Ascending aorta (tissue), 2 donors: ENCODE measurements at places on chromosomes 3 and 15.

GRCh38 chr3:150830094-150830681 lies 67.2 kb upstream of the SIAH2 start:
- no peaks in the 10 kb centered on the region for H3K27me3 ChIP-seq
- H3K27ac ChIP-seq: no peak overlapping the region
- no peak for DNase-seq
- H3K4me3 ChIP-seq: no peak overlapping the region
- no peaks in the 10 kb centered on the region for H3K36me3 ChIP-seq

DNA sequence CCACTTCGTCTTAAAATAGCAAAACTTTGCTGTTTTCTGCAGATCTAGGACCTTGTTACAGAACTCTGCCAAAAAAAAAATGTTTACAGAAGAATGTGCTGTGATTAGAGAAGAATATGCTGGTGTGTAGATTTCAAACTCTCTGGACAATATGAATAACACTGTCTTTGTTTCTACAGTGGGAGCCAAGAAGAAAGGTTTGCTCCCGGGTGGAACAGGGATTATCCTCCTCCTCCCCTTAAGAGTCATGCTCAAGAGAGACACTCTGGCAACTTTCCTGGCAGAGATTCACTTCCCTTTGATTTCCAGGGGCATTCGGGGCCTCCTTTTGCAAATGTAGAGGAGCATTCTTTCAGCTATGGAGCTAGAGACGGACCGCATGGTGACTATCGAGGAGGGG lies 27.3 kb downstream of the RBM6 start:
- peaks cover 19% of the 10 kb centered on the region for H3K4me1 ChIP-seq
- H3K27ac ChIP-seq: peak overlapping the region; percentile 46
- H3K27me3 ChIP-seq: no peaks in the 10 kb centered on the region
- no peak for DNase-seq
- H3K36me3 ChIP-seq: peaks cover 24% of the 10 kb centered on the region
- no peak overlapping the region for H3K4me3 ChIP-seq

GRCh38 chr3:150599611-150600297 lies 3.4 kb upstream of the SELENOT start:
- no peaks in the 10 kb centered on the region for H3K27me3 ChIP-seq
- no peaks in the 10 kb centered on the region for H3K36me3 ChIP-seq
- H3K4me3 ChIP-seq: no peak overlapping the region
- H3K27ac ChIP-seq: no peak overlapping the region
- no peak for DNase-seq

- no peak overlapping the region for H3K4me3 ChIP-seq
- H3K27ac ChIP-seq: no peak overlapping the region
- H3K27me3 ChIP-seq: no peaks in the 10 kb centered on the region
- no peak for DNase-seq
Observed at GRCh38 chr3:35641920-35642527, 2.7 kb downstream of the ARPP21 start.

DNA sequence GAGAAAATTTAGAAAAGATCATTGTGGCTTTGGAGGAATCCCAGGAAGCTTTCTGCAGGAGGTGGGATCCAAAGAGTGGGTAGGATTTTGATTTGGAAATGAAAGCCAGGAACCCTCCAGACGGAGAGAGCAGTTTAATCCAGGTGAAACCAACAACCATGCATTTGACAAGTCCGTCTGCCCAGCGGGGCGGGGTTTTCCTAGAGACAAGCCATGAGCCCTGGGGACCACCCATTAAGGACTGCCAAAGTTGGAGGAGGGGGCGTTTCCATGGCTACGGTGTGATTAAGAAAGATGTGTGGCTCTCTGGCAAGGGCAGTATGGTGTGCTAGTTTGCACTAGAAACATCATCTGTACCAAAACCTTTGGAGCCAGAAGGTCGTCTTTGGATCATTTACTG lies 53.4 kb downstream of the SRGAP3 start:
- no peak overlapping the region for H3K4me3 ChIP-seq
- no peak overlapping the region for H3K27ac ChIP-seq
- no peak for DNase-seq
- H3K27me3 ChIP-seq: no peaks in the 10 kb centered on the region
- H3K4me1 ChIP-seq: no peaks in the 10 kb centered on the region

DNA sequence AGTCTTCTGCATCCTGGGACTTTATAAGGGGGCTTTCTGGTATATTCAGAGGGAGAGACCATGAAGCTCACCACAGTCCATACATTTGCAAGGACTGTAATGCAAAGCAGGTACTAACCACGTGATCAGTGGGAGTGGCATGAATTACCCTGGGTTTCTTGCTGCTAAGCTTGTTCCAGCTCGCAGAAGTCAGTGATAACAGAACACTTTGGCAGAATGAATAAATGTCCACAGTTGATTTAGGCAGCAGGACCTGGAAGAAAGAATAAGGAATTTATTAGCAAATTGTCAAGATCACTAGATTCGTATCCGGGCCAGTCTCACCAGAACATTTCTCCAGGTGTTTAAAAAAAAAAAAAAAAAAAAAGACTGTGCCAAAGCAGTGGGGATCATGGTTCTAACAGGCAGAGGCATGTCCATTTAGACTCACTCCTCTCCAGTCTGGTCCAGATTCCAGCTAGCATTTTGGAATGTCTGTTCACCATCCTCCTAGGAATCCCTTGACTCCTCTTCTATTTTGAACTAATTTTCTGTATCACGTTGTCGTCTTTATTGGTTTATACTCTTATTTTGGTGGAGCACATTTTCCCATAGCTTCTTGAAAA lies 24.5 kb downstream of the HHLA2 start:
- no peak overlapping the region for H3K4me3 ChIP-seq
- H3K27ac ChIP-seq: no peak overlapping the region

GRCh38 chr15:78800189-78800588 lies 11.1 kb downstream of the ADAMTS7 start:
- no peaks in the 10 kb centered on the region for H3K27me3 ChIP-seq
- peaks cover 9% of the 10 kb centered on the region for H3K36me3 ChIP-seq
- no peak overlapping the region for H3K4me3 ChIP-seq

- H3K36me3 ChIP-seq: no peaks in the 10 kb centered on the region
- no peak overlapping the region for H3K27ac ChIP-seq
- no peaks in the 10 kb centered on the region for H3K27me3 ChIP-seq
- no peak overlapping the region for H3K4me3 ChIP-seq
- no peak for DNase-seq
Observed at GRCh38 chr15:74511583-74511982, 29.4 kb upstream of the ARID3B start.

DNA sequence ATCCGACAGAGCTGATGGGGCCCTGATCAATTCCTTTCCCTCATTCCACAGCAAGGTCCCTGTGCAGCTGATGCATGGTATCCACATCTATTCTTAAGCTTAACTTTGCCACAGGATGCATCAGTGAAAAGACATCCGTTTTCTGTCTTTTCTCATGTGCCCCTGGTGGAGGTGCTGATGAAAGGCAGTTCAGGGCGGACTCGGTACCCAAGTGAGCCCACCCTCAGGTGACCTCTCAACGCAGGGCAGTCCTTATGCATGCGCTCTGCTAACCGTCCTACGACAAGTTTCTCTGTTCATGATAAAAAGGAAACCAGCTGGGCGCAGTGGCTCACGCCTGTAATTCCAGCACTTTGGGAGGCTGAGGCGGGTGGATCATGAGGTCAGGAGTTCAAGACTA lies 251.4 kb downstream of the ADAMTS17 start:
- no peaks in the 10 kb centered on the region for H3K36me3 ChIP-seq
- H3K27ac ChIP-seq: no peak overlapping the region
- DNase-seq: no peak
- H3K4me3 ChIP-seq: no peak overlapping the region

DNA sequence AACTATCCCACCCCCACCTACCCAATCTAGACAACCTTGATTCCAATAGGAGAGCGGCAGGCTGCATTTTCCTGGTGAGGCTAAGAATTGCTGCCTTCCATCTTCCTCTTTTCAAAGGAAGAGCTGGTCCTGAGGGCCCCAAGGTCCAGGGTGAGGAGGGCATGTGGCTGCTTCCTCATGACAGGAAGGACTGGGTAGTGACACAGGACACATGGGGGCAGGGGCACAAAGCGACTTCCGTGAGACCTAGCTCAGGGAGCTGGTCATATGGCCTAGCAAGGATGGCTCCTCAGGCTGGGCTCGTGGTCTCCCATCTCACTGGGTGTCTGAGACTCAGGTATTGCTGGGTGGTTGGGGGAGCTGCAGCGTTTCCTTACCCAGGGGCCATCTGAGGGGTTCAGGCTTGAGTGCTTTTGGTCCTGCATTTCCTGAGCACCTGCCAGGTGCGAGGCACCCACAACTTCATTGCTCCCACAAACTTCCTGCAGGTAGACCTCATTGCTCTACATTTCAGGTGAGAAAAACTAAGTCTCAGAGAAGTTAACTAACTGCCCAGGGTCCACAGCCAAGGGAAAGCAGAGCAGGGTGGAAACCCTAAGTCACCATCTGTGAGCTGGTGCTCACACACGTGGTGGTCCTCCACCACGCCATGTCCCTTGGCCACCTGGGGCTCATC lies 160.0 kb upstream of the TLE3 start:
- DNase-seq: no peak
- H3K4me1 ChIP-seq: peaks cover 7% of the 10 kb centered on the region
- H3K27me3 ChIP-seq: no peaks in the 10 kb centered on the region
- H3K36me3 ChIP-seq: no peaks in the 10 kb centered on the region
- no peak overlapping the region for H3K27ac ChIP-seq

GRCh38 chr15:81851325-81851724 lies 194.5 kb downstream of the MEX3B start:
- H3K27ac ChIP-seq: no peak overlapping the region
- no peak overlapping the region for H3K4me3 ChIP-seq
- no peaks in the 10 kb centered on the region for H3K4me1 ChIP-seq
- DNase-seq: no peak

DNA sequence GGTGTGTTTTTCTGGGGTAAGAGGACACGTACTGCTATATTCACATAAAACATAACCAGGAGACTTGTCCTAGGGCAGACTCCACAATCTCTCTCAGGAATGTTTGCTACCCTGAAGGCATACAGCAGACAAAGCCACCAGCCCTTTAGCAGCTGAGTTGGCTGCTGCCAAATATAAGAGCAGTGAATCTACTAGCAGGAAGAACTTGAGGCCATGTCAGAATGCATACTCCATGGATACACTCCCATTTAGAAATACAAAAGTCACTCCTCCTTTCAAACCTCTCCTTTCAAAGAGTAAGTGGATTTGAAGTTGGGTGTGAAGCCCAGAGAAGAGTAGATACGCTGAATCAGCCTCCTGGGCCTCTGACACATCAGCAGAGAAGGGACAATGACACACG lies 94.1 kb downstream of the CADPS start:
- no peak for DNase-seq
- no peaks in the 10 kb centered on the region for H3K36me3 ChIP-seq
- H3K4me3 ChIP-seq: no peak overlapping the region
- no peaks in the 10 kb centered on the region for H3K27me3 ChIP-seq
- no peak overlapping the region for H3K27ac ChIP-seq

GRCh38 chr15:23567921-23568320 lies 2.4 kb downstream of the MKRN3 start:
- no peaks in the 10 kb centered on the region for H3K27me3 ChIP-seq
- no peaks in the 10 kb centered on the region for H3K4me1 ChIP-seq
- no peak overlapping the region for H3K4me3 ChIP-seq
- no peak overlapping the region for H3K27ac ChIP-seq

DNA sequence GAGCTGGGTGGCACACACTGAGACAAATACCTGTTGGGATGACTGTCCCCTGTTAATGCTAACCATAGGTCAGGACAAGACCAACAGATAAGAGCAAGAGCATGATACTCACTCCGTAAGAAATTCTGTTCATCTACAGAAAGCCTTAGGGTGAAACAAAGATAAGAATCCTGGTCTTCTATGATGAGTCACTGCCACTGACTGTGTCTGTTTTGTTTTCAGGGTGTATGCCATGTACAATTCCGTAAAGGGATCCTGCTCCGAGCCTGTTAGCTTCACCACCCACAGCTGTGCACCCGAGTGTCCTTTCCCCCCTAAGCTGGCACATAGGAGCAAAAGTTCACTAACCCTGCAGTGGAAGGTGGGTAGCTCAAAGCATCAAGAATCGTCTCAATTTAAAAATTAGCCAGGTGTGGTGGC lies 141.1 kb downstream of the GHSR start:
- H3K4me3 ChIP-seq: no peak overlapping the region
- no peaks in the 10 kb centered on the region for H3K27me3 ChIP-seq
- DNase-seq: no peak
- peaks cover 22% of the 10 kb centered on the region for H3K36me3 ChIP-seq
- H3K4me1 ChIP-seq: no peaks in the 10 kb centered on the region
- no peak overlapping the region for H3K27ac ChIP-seq

DNA sequence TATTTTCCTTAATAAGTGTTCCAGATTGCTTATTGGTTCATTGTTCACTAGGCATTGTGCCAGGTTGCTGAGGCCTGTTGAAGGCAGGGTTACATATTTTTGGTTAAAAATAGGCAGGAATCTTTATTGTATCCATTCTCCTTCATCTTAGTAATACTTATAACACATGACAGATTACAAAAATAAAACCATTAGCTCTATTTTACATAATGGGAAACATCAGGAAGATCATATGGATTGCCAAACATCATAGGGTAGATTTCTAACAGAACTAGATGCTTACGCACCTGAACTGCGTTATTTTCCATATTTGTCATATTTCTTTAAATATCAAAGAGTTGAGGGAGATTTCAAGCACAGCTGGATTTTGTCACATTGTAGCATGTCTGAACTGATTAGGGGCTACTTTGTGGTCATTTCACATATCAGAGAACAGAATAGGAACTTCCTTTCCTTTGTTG lies 462.9 kb upstream of the SGO1 start:
- H3K27me3 ChIP-seq: no peaks in the 10 kb centered on the region
- H3K36me3 ChIP-seq: no peaks in the 10 kb centered on the region
- no peak for DNase-seq
- H3K4me1 ChIP-seq: no peaks in the 10 kb centered on the region
- no peak overlapping the region for H3K4me3 ChIP-seq

DNA sequence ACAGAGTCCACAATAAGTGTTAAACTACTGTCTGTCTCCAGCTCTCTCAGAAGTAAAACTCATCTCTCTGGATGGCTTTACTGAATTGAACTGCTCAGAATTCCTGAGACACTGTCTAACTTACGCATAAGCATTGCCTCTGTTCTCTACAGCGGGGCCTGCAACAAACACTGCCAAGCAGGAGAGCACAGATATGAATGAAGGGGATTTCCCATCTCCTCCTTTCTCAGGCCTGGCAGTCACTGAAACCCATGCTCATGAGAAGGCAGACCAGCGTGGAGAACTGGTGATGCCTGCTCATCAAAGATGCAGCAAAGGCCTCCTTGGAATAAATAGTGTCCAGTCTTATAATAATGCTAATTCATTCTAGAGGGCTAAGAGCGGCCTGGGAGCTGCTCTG lies 10.3 kb downstream of the RASGRP1 start:
- DNase-seq: no peak
- no peak overlapping the region for H3K27ac ChIP-seq
- no peaks in the 10 kb centered on the region for H3K36me3 ChIP-seq
- H3K4me1 ChIP-seq: no peaks in the 10 kb centered on the region

DNA sequence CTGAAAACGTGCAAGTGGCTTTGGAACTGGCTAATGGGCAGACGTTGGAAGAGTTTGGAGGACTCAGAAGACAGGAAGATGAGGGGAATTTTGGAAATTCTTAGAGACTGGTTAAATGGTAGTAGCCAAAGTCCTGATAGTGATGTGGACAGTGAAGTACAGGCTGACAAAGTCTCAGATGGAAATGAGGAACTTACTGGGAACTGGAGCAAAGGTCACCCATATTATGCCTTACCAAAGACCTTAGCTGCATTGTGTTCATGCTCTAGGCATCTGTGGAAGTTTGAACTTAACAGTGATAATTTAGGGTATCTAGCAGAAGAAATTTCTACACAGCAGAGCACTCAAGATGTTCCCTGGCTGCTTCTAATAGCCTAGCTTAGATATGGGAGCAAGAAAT lies 28.6 kb upstream of the SERPINI2 start:
- H3K4me3 ChIP-seq: no peak overlapping the region
- H3K27me3 ChIP-seq: no peaks in the 10 kb centered on the region
- H3K36me3 ChIP-seq: no peaks in the 10 kb centered on the region
